ENCODE measurements at places on chromosomes 5 and 9. TPM values are rescaled to one million over a fixed set of nuclear protein-coding genes. Genes with fewer than 3 reads are reported as not detected.
A peak's percentile ranks its signal among the peaks of the same experiment; 100 is the strongest.

Gene TMEM174
- 1.1 TPM for total RNA-seq

- H3K36me3 ChIP-seq, result peaks cover 3% of the 10 kb centered on the region
- no peak overlapping the region for H3K4me3 ChIP-seq
- no peaks in the 10 kb centered on the region for H3K27me3 ChIP-seq
These were observed 10.0 kb downstream of the CRAT start for GRCh38 chr9:129100383-129101169.

- H3K36me3 ChIP-seq, result no peaks in the 10 kb centered on the region
- no peak overlapping the region for H3K27ac ChIP-seq
- no peak overlapping the region for H3K4me3 ChIP-seq
These were observed 193.0 kb upstream of the MAP1B start for GRCh38 chr5:71914281-71914680.

DNA sequence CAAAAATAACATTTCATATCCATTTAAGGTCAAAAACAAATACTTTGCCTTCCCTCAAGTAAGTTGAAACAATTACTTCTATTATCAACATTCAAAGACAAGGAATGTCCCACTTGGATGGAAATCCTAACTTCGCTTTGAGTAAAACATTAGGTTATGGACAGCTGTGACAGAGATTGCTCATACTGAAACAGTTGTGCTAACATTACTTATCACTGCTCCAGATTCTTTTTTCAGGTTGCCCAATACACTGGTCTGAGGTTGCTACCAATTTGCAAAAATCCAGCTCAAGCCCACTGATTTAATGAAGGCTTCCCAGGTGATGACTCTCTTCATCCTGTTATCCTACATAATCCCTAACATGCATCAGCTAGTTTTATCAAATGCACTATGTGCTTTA, 98.3 kb downstream of the UBAP2 start:
- no peaks in the 10 kb centered on the region for H3K27me3 ChIP-seq
- no peak for DNase-seq
- H3K4me3 ChIP-seq, result no peak overlapping the region
- no peaks in the 10 kb centered on the region for H3K4me1 ChIP-seq
- no peak overlapping the region for H3K27ac ChIP-seq

DNA sequence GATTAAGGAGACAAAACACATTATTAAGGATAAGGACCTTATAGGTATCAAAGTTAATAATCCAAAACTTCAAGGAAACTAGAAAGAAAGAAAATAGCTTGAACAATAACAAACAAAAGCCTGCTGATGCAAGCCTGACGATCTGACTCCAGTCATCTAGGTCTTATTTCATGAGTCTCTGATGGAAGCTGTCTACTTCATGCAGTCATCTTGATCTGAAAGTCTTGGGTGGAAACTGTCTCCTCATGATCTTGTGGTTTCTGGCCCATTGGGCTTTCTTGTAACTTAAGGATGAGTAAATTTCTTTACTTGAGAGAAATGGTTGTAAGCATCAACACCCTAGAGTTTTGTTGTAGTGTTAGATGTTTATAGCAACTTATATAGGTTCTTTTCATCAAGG, 20.6 kb upstream of the PSIP1 start:
- H3K4me3 ChIP-seq, result no peak overlapping the region
- H3K27ac ChIP-seq, result no peak overlapping the region
- no peaks in the 10 kb centered on the region for H3K4me1 ChIP-seq
- no peaks in the 10 kb centered on the region for H3K27me3 ChIP-seq

Gene PLPPR1
- 0.98 TPM for total RNA-seq

Gene PCDHGC3
- 51.5 TPM for total RNA-seq

DNA sequence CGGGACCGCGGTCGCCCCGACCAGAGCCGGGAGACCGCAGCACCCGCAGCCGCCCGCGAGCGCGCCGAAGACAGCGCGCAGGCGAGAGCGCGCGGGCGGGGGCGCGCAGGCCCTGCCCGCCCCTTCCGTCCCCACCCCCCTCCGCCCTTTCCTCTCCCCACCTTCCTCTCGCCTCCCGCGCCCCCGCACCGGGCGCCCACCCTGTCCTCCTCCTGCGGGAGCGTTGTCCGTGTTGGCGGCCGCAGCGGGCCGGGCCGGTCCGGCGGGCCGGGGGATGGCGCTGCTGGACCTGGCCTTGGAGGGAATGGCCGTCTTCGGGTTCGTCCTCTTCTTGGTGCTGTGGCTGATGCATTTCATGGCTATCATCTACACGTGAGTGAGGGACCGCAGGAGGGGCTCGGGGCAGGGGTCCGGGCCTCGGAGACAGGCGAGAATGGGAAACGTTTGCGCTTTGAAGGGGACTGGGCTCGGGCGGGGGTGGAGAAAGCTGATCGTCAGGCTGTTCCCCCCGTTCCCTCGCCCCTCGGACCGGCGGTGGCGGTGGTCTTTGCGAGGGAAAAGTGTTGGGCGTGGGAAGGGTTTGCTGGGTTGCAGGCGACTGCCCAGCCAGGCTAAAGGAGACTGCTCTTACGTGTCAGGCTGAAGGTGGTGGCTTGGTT, 457 bp downstream of the UGCG start:
- no peaks in the 10 kb centered on the region for H3K27me3 ChIP-seq
- no peaks in the 10 kb centered on the region for H3K36me3 ChIP-seq
- DNase-seq, result no peak
- H3K4me1 ChIP-seq, result peaks cover 30% of the 10 kb centered on the region

Gene SGCD
- 2.7 TPM for total RNA-seq

GRCh38 chr9:127644146-127644827, 32.2 kb downstream of the STXBP1 start:
- H3K4me1 ChIP-seq, result no peaks in the 10 kb centered on the region
- H3K4me3 ChIP-seq, result no peak overlapping the region
- DNase-seq, result no peak

Gene ECM2
- 7.6 TPM for total RNA-seq

Gene SLC25A48
- total RNA-seq, result 1.7 TPM

GRCh38 chr5:137248527-137248926, 250.6 kb downstream of the SPOCK1 start:
- no peaks in the 10 kb centered on the region for H3K4me1 ChIP-seq
- H3K27me3 ChIP-seq, result no peaks in the 10 kb centered on the region
- no peak overlapping the region for H3K27ac ChIP-seq
- H3K36me3 ChIP-seq, result no peaks in the 10 kb centered on the region
- H3K4me3 ChIP-seq, result no peak overlapping the region
- no peak for DNase-seq

GRCh38 chr5:13027874-13028273, 916.6 kb downstream of the DNAH5 start:
- no peaks in the 10 kb centered on the region for H3K27me3 ChIP-seq
- H3K4me3 ChIP-seq, result no peak overlapping the region
- H3K4me1 ChIP-seq, result no peaks in the 10 kb centered on the region
- H3K36me3 ChIP-seq, result no peaks in the 10 kb centered on the region
- H3K27ac ChIP-seq, result no peak overlapping the region

DNA sequence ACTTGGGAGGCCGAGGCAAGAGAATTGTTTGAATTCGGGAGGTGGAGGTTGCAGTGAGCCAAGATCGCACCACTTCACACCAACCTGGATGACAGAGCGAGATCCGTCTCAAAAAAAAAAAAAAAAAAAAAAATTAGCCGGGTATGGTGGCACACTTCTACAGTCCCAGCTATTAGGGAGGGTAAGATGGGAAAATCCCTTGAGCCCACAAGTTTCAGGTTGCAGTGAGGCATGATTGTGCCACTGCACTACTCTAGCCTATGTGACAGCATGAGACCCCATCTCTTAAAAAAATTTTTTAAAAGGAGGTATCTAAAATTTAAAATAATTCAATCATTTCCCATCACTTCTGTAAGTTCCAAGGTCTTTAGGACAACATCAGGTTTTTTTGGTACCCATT, 26.0 kb downstream of the PSIP1 start:
- DNase-seq, result no peak
- no peaks in the 10 kb centered on the region for H3K27me3 ChIP-seq
- H3K4me1 ChIP-seq, result no peaks in the 10 kb centered on the region
- H3K4me3 ChIP-seq, result no peak overlapping the region

GRCh38 chr9:133518200-133518599, 6.6 kb downstream of the MYMK start:
- no peak overlapping the region for H3K4me3 ChIP-seq
- no peaks in the 10 kb centered on the region for H3K27me3 ChIP-seq
- no peak for DNase-seq
- no peak overlapping the region for H3K27ac ChIP-seq

DNA sequence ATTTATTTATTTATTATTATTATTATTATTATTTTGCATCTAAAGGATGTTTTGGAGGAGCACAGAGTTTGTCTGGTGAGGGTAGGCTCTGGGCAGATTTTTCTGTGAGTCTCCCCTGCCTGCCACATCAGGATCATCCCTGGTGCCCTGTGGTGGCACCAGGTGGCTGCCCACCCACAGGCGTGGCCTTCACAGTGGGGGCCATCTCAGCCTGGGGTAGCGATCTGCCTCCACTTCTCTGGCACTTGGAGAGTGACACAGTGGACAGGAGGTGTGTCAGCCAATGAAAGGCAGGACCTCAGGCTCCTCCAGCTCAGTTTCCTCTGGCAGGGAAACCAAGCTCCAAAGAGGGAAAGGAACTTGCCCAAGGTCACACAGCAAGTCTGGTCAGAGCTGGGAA, 30.0 kb downstream of the SLC6A7 start:
- no peak for DNase-seq
- no peaks in the 10 kb centered on the region for H3K36me3 ChIP-seq
- H3K27me3 ChIP-seq, result no peaks in the 10 kb centered on the region
- no peaks in the 10 kb centered on the region for H3K4me1 ChIP-seq
- no peak overlapping the region for H3K4me3 ChIP-seq

DNA sequence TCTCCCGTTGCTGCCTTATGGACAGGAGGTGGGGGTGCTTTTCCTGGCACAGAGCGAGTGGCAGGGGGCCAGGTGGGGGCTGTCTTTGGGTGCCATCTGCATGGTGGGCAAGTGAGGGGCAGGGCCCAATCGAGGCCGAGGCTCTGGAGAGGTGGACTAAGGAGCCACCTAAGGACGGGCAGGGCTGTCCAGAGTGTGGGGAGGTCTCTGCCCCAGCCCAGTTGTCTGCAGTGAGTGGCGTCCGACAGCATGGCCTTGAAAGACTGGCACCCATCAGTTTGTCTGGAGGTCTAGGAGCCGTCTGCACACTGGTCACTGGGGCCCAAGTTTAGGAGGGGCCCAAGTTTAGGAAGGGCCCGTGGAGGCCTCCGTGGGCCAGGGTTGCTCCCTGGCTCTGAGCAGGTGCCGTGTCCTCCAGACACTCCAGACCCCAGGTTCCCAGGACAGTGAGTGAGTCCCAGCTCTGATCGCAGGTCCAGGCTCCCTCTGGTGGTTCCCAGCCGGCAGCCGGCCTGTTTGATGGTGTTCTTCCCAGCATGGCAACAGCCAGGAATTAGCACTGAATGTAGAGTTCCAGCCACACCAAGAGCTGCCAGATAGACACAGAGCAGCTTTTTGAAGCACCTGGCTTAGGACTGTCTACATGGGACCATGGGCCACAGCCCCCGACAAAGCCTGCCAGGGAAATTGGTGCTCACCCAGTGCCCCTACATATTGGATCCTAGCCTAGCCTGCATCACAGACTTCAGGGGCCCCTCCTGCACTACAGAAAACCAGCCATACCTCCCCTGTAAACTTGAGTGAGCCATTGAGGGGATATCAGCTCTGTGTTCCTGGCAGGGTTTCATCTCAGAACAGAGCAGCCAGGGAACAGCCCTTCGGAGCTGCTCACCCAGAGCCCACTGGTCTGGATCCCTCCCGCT, 120.9 kb downstream of the WNK2 start:
- peak; percentile 75 for DNase-seq
- no peak overlapping the region for H3K27ac ChIP-seq
- no peaks in the 10 kb centered on the region for H3K36me3 ChIP-seq
- H3K27me3 ChIP-seq, result no peaks in the 10 kb centered on the region
- H3K4me3 ChIP-seq, result no peak overlapping the region

Gene IARS1
- total RNA-seq, result 98.3 TPM

- DNase-seq, result no peak
- H3K4me3 ChIP-seq, result no peak overlapping the region
- no peaks in the 10 kb centered on the region for H3K36me3 ChIP-seq
- no peaks in the 10 kb centered on the region for H3K4me1 ChIP-seq
- H3K27ac ChIP-seq, result no peak overlapping the region
These were observed 126.4 kb downstream of the FBXL17 start for GRCh38 chr5:108255468-108255867.

DNA sequence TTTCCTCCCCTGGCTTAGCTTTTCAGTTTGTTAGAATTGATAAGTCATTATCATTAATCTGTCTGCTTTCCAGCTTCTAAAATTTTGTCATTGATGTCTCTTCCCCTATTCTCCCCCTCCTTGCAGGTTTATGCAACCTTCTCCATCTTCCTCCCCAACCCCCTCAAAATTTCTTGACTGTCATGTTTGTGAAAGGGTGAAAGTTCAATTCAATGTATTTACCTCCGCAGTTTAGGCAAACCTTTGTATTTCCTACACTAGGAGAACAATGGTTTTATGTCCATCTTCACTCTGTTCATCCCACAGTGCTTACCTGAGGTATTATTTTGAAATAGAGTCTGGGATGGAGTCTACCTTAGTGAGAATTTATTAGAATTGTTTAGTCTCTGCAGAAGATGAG, 117.9 kb downstream of the ALDH1A1 start:
- H3K27ac ChIP-seq, result no peak overlapping the region
- H3K36me3 ChIP-seq, result no peaks in the 10 kb centered on the region
- no peak for DNase-seq

Gene CTNNA1
- total RNA-seq, result 463 TPM

GRCh38 chr9:93134740-93135444, 841 bp upstream of the NINJ1 start:
- no peak overlapping the region for H3K4me3 ChIP-seq
- peak overlapping the region; percentile 86 for H3K27ac ChIP-seq
- H3K4me1 ChIP-seq, result peaks cover 44% of the 10 kb centered on the region
- H3K36me3 ChIP-seq, result no peaks in the 10 kb centered on the region

Gene CLIC3
- total RNA-seq, result 4.0 TPM

Gene FGF10
- 6.3 TPM for total RNA-seq

- no peak overlapping the region for H3K4me3 ChIP-seq
- H3K27ac ChIP-seq, result no peak overlapping the region
- H3K36me3 ChIP-seq, result no peaks in the 10 kb centered on the region
- DNase-seq, result no peak
These were observed 460 bp upstream of the PBX3 start for GRCh38 chr9:125746774-125747052.

- H3K36me3 ChIP-seq, result no peaks in the 10 kb centered on the region
- DNase-seq, result no peak
- no peaks in the 10 kb centered on the region for H3K4me1 ChIP-seq
- H3K27me3 ChIP-seq, result no peaks in the 10 kb centered on the region
- no peak overlapping the region for H3K27ac ChIP-seq
These were observed 21.1 kb downstream of the RGS7BP start for GRCh38 chr5:64526734-64527439.

DNA sequence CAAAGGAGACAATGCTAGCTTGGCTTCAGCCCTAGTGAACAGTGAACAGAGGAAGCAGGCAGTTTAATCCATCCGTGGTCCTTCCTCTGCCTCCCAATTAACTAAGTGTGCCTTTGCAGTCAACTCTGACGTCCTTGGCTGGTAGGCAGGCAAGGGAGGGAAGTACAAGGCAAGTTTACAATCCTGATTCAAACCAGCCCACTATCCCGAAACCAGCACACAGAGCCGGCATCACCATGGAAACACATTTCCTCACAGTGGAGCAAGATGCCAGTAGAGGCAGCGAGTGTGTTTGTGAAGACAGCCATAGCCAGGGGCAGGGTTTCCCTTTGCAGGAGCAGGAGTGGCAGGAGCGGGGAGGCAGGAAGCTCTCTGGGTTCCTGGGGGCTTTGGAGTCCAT, 73.9 kb downstream of the GOLPH3 start:
- H3K4me1 ChIP-seq, result peaks cover 5% of the 10 kb centered on the region
- H3K36me3 ChIP-seq, result peaks cover 6% of the 10 kb centered on the region
- no peak for DNase-seq
- no peak overlapping the region for H3K4me3 ChIP-seq
- no peaks in the 10 kb centered on the region for H3K27me3 ChIP-seq
